ENCODE measurements at places on chromosomes 2 and 18. TPM values are rescaled to one million over a fixed set of nuclear protein-coding genes. Genes with fewer than 3 reads are reported as not detected.

TRABD2A gene
- polyA plus RNA-seq = 0.90 TPM

MDH1B gene
- 3.3 TPM for polyA plus RNA-seq

OTX1 gene
- polyA plus RNA-seq = 1.0 TPM

SOCS6 gene
- polyA plus RNA-seq = 3.3 TPM

ANKRD30BL gene
- polyA plus RNA-seq = not detected

TCF4 gene
- 29.3 TPM for polyA plus RNA-seq

Measured in brain (organoid and tissue), 16 donors.